ENCODE measurements at places on chromosomes 4 and X.

GRCh38 chr4:4921077-4921476 is 61.6 kb downstream of the MSX1 start:
- DNase-seq: no peak

- no peak for DNase-seq
Measured at GRCh38 chr4:24747234-24747975, 48.0 kb upstream of the SOD3 start.

- DNase-seq: no peak
Measured at GRCh38 chr4:188127214-188127874, 11.9 kb upstream of the TRIML1 start.

DNA sequence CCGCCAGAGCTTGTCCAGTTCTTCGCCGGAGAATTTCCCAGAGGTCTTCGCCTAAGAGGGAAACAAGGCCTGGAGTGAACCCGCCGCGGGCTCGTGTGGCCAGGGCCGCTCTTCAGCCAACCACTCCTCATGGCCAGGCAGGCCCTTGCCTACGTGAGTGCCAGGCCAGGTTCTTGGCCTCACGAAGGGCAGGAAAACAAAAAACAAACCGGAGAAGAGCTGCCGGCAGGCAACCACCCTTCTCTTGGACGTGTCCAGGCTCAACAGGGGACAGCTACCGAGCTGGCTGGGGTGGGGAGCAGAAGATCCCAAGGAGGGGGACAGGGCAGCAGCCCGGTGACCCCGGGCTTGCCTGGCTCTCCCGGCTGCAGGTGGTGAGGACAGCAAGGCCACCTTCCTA is 13.3 kb downstream of the LRPAP1 start:
- DNase-seq: no peak

GRCh38 chr4:70818173-70818855 is 21.4 kb downstream of the GRSF1 start:
- no peak for DNase-seq

- DNase-seq: no peak
Measured at GRCh38 chr4:25313201-25313895, 774 bp downstream of the ZCCHC4 start.

DNA sequence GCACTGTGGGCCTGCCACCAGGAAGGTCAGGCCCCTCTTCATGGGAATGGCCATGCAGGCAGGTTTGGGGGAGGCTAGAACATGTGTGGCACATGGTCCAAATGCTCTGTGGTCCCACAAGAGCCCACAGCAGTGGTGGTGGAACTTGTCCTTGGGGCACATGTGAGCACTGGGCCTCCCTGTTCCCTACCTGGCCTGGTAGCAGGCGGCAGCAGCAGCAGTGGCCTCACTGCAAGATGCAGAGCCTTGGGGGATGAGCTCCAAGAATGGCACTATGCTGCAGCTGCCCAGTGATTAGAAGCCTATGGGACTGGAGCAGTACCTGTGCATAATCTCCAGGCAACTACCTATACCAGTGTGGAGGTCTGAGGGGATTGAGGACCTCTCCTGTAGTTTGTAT is 197.0 kb upstream of the DCAF8L1 start:
- no peak for DNase-seq

DNA sequence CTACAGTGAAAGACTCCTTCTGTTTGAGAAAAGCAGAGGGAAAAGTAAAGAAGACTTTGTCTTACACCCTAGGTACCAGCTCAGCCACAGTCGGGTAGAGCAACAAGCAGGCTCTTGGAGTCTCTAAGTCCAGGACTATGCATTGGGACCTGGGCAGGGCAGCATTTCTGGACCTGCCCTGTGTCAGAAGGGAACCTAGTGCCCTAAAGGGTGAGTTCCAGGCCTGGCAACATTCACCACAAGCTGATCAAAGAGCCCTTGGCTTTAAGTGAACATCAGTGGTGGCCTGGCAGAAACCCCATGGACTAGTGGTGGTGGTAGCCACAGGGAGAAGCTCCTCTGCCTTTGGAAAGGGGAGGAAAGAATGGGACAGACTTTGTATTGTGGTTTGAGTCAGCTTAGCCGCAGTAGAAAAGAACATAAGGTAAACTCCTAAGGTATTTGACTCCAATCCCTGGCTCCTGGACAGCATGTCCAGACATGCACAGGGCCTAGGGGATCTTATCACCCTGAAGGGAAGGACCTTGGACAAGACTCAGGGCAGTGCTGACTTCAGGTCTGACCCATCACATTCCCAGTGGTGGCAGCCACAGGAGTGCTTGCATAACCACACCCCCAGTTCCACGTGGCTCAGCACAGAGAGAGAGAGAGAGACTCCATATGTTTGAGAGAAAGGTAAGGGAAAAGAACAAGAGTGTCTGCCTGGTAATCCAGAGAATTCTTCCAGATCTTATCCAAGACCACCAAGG is 32.6 kb downstream of the CCDC158 start:
- no peak for DNase-seq

GRCh38 chr4:189090174-189090814 is 850.4 kb upstream of the FRG1 start:
- no peak for DNase-seq

DNA sequence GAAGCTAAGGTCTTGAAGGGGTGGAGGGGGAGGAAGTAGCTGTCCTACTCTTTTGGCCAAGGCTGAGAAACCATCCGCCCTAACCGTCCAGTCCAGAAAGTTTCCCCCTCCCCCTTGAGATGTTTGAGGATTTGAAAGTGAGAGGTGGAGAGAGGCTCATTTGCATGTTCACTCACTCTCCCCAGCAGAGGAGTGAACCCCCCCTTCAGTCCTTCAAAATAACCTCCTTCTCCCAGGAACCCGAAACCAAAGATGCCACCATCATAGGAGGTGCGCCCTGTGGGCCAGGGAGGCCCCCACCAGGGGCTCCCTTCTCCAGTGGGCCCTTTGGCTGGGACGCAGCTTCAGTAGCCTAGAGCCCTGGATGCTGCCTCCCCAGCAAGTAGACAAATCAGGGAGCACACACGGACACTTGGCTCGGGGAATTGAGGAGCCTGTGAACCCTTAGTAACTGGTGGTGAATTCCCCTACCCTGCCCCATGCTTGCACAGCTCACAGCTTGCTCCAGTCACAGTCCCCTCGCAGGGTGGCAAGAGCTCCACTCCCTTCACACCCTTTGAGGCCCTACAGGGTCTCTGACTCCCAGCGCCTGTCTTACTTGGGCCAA is 25.6 kb downstream of the ELF4 start:
- DNase-seq: no peak

GRCh38 chr4:2296631-2297601 is 35.0 kb upstream of the MXD4 start:
- DNase-seq: no peak

DNA sequence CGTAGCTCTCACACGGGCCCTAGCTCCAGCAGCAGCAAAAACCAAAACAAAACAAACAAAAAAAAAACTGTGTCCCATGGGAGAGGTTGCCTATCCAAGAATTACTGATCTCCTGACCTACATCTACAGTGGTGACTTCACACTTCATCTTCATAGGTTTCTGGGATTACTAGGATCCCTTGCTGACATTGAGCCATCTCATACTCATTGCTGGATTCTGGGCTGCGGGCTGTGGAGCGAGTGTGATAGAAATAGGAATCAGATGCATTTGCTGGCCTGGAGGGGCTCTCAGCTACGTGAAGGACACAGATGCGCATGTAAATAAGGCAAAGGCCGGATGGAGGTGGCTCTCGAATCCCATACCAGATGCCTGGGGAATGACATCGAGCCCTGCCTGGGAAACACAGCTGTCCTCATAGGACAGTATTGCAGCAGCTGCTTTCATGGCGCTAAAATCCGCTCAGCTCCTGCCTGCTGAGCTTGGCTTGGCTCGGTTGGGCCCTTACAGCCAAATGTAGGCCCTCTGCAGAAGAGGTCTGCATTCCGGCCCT is 41.7 kb downstream of the CNGA2 start:
- no peak for DNase-seq

DNA sequence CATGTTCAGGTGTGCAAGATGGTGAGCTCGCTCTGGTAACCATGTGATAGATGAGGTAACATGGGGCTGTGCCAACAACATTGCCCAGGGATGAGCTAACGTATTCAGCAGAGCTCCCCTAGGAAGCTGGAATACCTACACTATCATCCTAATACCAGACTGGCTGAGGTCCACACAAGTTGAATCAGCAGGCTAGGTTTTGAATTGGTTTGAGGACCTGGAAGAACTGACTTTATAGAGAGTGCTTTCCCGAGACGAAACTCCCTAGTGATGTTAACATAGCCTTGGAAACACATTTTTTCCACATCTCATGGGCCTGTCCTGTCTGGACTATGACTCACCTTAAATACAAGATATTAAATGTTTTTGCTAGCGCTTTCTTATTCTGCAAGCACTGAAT is 56.7 kb downstream of the IGFBP7 start:
- DNase-seq: no peak

DNA sequence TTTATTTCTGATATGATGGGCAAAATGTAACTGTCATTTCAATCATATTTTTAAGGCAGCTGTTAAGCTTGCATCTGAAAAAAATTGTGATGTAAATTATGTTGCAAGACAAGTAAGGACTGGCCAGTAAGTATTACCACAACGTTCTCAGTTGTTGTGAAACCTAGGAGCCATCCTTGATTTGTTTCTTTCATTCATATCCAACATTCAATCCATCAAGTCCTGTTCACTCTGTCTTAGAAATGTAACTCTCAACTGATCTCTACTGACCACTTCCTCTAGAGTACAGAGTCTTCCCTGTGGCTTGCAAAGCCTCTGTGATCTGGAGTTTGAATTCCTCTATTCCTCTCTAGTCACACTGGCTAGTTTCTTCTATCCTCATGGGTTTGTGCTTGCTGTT is 161.4 kb upstream of the MAD2L1 start:
- DNase-seq: no peak

DNA sequence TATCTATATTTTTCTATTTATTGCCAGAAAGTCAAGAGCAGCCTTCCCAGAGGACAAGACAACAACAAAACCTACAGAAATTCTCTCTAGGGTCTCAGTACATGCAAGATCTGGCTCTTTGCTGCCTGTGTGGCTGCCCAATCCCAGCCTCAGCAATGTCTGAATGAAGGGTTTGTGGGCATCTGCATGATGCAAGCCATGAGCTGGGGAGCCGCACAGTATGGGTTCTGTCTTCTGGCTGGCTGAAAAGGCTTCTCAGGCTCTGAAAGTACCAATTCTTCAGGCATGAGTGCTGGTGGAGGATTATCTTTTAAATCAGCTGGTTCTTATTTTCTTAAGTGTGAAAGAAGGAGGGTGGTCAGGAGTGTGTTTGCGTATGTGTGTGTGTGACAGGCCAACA is 104.6 kb downstream of the PDGFRA start:
- no peak for DNase-seq

GRCh38 chr4:13159041-13159620 is 325.0 kb downstream of the RAB28 start:
- DNase-seq: no peak

DNA sequence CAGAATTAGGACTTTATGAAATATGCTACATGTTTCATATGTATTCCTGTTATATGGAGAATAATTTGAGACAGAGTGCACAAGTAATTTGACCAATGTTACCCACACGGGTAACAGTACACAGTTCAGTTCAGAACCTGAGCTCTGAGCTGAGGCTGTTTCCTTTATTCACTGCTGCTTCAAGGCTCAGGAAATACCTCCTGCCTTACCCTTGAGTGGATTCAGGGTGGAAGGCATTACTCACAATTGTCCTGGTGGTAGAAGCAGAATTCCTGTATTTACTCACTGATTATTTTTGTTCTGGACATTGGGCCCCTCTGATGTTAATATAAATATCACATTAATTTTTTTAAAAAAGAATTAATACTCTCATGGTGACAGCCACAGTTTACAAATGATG is 73.5 kb upstream of the CAMK2D start:
- DNase-seq: no peak

- DNase-seq: no peak
Measured at GRCh38 chr4:173499658-173500535, 30.1 kb downstream of the HAND2 start.

- DNase-seq: no peak
Measured at GRCh38 chr4:101621120-101621519, 169.4 kb upstream of the BANK1 start.

- no peak for DNase-seq
Measured at GRCh38 chr4:150385606-150386005, 196.3 kb upstream of the MAB21L2 start.

- DNase-seq: no peak
Measured at GRCh38 chrX:112163906-112164305, 81.3 kb upstream of the TRPC5 start.

DNA sequence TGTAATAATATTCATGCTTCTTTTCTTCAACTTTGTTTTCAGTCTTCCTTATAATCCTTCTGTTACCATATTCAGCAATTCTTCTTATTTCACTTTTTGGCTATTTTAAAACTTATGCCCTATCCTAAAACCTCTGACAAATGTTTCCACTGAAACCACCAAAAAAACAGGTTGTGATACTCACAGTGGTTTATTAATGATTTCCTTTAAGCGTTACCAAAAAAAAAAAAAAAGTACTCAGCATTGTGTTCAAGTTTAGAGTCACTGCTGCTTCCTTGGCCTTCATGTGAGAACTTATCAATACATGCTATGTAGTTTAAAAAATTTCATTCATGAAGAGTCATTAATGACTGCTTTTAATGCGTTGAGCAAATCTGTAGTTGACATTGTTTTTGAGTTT is 35.4 kb upstream of the UGT2A3 start:
- no peak for DNase-seq

GRCh38 chrX:147853701-147854100 is 58.0 kb upstream of the FMR1 start:
- no peak for DNase-seq

DNA sequence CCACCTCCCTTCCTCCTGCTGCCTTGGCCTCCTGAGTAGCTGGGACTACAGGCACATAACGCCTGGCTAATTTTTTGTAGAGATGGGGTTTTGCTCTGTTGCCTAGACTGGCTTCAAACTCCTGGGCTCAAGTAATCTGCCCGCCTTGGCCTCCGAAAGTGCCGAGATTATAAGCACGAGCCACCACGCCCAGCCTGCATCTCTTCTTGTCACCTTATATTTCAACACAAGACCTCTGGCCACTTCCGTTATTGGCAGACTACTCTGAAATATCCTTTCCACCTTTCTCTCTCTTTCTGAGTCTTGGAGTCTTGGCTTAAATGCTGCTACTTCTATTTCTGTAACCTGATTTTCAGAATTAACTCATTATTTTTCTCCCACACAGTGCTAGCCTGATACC is 5.6 kb downstream of the KIAA0232 start:
- DNase-seq: no peak

- DNase-seq: no peak
Measured at GRCh38 chr4:137425281-137425680, 107.0 kb downstream of the PCDH18 start.

DNA sequence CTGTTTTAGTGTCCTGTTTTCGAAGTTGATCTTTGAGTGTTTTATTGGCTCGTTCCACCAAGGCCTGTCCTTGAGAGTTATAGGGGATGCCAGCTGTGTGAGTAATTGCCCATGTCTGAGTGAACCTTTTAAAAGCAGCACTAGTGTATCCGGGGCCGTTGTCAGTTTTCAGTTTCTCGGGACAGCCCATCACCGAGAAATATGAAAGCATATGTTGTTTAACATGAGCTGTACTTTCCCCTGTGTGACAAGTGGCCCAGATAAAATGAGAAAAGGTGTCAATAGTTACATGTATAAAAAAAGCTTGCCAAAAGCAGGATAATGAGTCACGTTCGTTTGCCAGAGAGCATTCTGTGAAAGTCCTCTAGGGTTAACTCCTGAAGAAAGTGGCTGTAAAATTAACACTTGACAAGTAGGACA is 48.6 kb upstream of the RASSF6 start:
- no peak for DNase-seq

- DNase-seq: no peak
Measured at GRCh38 chrX:123487236-123487635, 245.6 kb downstream of the THOC2 start.

GRCh38 chr4:114997576-114998247 is 115.7 kb downstream of the NDST4 start:
- no peak for DNase-seq
